GM12865 (cell line): ENCODE measurements at places on chromosomes 3 and 15.

- no peak for DNase-seq
Observed at GRCh38 chr3:171001250-171001893, 25.1 kb downstream of the SLC2A2 start.

GRCh38 chr3:52495777-52496602 lies 852 bp downstream of the STAB1 start:
- no peak for DNase-seq

GRCh38 chr3:138640537-138640936 lies 32.0 kb downstream of the FAIM start:
- no peak for DNase-seq

- DNase-seq: no peak
Observed at GRCh38 chr15:88498996-88499395, 31.5 kb downstream of the MRPS11 start.

- no peak for DNase-seq
Observed at GRCh38 chr3:124854009-124854408, 33.2 kb downstream of the ITGB5 start.
